AG20443 (cell line): ENCODE measurements at places on chromosomes 5 and 9.

- no peak for DNase-seq
Measured at GRCh38 chr9:83119873-83120272, 56.9 kb upstream of the RASEF start.

DNA sequence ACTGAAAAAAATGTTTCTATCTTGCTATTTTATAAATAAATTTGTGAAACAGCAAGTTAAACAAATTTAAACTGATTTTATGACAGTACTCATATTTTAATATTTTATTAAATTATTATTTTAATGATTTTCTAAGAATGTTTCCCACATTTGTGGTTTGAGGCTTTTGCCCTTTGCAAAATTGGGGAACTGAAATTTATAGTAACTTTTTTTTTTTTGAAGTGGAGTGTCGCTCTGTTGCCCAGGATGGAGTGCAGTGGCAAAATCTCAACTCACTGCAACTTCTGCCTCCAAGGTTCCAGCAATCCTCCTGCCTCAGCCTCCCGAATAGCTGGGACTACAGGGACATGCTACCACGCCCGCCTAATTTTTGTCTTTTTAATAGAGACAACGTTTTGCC is 7.2 kb upstream of the ADGRV1 start:
- no peak for DNase-seq

- peak; percentile 95 for DNase-seq
Measured at GRCh38 chr5:149605998-149606724, 24.9 kb downstream of the ARHGEF37 start.

- no peak for DNase-seq
Measured at GRCh38 chr5:84816160-84816559, 431.5 kb upstream of the EDIL3 start.

GRCh38 chr9:91891915-91892314 is 58.1 kb downstream of the ROR2 start:
- no peak for DNase-seq

- no peak for DNase-seq
Measured at GRCh38 chr9:134995792-134996120, 78.0 kb upstream of the FCN1 start.

DNA sequence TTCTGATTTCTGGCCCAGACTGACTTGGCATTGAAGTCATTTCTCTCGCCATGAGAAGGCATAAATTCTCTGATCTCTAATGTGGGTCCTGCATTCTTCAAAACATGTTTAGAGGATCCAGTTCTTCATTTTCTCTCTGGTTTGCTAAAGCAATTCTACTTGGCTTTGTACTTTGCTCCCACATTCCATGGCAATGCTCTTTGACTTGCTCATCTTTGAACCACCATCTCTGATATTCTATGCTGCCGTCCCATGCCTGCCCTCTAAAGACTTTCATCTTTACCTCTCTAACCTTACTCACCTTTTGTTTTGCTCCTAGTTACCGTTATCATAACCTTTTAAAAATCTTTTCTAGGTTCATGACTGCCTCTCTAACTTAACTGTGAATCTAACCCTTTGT is 366.9 kb downstream of the KIF4B start:
- no peak for DNase-seq

- DNase-seq, result no peak
Measured at GRCh38 chr9:78000221-78000620, 31.4 kb downstream of the GNAQ start.

DNA sequence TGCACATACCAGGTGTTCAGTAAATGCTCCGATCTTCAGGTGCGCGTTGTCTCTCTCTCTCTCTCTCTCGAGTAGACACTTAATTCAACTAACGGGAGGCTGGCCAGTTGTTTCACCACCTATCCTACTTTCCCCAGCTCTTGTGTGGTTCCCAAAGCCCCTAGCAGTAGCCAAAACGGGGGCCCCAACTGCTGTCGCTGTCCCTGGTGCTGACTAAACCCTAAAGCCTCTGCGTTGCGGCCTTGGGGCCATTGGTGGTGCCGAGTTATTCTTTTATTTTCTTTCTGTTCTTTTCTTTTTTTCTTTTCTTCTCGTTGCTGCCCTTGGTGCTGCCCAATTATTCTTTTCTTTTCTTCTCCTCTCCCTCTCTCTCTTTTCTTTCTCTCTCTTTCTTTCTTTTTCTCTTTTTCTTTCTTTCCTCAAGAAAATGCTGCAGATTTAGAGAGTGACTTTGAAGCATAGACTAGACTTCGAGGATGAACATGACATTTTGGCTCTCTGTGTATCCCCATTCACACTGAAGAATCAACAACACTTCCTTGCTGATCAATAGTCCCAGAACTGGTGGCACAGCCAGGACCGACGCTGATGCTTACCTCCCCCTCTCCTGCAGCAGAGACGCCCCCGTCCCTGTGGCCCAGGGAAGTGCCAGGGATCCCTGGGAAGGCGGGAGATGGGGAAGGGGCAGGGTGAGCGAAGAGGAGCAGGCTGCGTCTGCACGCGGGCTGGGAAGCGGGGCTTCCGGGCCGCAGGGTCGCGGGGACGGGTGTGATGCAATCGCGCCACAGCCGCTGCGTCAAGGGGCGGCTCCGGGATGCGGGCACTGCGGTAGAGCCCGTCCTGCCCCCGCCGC is at the start of gene FBLL1:
Gene FBLL1 (plus strand): TSS at position 785 of the 853 bp plus-strand sequence. CDS start 200 bp downstream, outside the sequence.
- DNase-seq, result peak; percentile 67

GRCh38 chr5:181060924-181061323 is 20.9 kb downstream of the BTNL9 start:
- DNase-seq, result no peak

GRCh38 chr5:78699552-78700153 is 51.1 kb upstream of the LHFPL2 start:
- peak; percentile 74 for DNase-seq

DNA sequence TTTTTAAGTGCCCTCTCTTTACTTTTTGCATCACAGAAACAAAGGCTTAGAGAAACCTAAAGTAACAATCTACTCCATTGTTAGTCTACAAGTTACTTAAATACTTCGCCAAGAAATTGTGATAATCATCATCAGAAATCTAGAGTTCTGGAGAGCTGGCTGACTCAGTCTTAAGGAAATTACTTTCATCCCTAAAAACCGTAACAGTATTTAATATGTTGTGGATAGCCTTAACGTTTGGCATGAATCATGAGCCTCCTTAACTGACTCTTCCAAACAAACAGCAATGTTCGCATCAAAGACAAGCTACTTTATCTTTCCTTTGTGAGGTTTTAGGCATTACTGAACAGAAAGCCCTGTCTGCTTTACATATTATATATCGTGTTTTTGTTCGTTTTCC is 128.7 kb downstream of the NIPBL start:
- DNase-seq, result peak; percentile 14

DNA sequence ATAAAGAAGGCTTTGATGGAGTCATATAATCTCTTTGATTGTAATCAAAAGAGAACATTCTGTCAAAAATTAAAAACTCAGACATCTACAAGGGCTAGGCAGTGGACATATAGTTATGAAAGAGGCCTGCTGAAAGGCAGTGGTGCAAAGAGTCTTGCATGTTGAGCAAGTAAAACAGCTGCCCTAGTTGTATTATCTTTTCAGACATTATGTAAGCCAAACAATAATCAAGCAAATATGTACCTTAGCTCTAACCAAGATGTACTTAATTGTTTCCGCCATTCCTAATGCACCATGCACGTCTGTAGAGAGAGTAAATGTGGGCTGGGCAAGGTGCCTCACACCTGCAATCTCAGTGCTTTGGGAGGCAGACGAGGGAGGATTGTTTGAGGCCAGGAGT is 14.3 kb downstream of the GAPT start:
- DNase-seq, result no peak

DNA sequence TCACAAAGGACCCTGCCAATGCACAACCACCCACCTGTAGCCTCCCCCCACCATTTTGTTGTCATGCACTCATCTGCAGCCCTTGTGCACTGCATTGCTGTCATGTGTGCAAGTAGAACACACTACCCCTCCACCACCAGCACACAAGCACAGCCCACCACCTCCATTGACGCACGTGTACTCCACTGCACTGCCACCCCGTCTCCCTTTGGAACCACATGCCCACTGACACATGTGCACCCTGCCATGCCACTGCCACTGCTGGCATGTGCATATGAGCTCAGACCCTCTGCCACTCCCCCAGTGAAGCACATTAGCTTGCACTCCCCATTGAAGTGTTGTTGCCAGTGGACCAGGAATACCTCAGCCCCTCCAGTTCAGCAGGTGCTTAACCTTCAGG is 530.3 kb upstream of the ACO1 start:
- DNase-seq, result no peak

- peak; percentile 60 for DNase-seq
Measured at GRCh38 chr9:134066913-134067851, 644 bp downstream of the BRD3 start.

DNA sequence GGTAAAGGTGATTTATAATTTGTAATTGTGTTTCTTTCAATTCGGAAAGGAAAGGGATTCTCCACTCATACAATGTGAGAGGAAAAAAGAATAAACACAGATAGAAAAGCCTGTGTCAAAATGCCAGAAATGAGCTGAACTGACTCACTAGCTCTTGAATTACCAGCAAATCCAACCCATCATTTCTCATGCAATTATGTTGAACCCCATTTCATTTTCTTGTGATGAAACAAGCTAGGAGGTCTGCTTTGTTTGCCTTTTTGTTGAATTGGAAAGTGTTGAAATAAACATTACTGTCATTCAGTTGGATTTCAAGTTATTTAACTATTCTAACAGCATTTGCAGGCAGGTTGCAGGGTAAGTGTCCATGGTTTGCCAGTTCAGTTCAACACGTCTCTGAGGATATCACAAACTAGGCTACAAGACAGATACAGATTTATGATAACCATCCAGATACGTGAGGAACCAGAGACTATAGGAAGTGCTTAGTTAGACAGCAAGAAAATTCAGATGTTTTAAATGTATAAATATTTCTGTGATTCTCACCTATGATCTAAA is 547.2 kb downstream of the MAT2B start:
- no peak for DNase-seq

DNA sequence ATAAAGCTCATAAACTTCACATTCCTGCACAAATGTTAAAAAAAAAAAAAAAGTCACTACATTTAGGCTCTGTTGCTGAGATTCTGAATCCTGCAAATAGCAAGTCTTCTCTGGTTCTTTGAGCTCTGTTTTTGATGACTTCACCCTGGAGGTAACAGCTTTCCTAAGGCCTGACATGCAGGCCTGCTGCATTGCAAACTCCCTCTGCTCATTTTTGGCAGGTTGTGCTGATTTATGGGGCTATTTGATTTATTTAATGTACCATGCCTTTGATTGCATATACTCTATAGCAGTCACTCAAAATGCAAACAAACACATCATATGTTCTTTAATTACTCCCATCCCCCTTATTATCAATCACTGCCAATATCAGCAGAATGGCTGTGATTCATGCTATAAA is 416.1 kb upstream of the IZUMO3 start:
- DNase-seq, result no peak

GRCh38 chr5:116527582-116527981 is 47.0 kb downstream of the SEMA6A start:
- DNase-seq, result no peak

DNA sequence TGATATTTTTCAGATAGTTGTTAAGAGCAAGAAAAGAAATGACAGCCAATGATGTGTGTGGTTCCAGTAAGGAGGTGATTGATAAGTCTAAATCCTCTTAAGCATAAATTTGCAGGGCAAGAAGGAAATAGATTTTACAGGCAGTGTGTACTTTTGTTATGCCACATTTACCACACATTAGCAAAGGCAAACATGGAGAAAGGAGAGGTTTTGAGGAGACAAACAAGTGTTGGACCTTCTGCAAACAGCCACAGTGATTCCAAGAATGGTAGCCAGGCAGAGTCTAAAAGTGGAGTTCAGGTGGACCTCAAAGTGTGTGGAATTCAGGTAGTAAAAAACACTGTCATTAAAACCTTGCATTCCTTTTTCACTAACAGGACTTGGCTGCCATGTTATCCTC is 295.9 kb upstream of the ITGA1 start:
- no peak for DNase-seq

- DNase-seq, result no peak
Measured at GRCh38 chr5:121533814-121534213, 317.9 kb upstream of the FTMT start.

- DNase-seq, result no peak
Measured at GRCh38 chr9:129100383-129101169, 10.0 kb downstream of the CRAT start.

DNA sequence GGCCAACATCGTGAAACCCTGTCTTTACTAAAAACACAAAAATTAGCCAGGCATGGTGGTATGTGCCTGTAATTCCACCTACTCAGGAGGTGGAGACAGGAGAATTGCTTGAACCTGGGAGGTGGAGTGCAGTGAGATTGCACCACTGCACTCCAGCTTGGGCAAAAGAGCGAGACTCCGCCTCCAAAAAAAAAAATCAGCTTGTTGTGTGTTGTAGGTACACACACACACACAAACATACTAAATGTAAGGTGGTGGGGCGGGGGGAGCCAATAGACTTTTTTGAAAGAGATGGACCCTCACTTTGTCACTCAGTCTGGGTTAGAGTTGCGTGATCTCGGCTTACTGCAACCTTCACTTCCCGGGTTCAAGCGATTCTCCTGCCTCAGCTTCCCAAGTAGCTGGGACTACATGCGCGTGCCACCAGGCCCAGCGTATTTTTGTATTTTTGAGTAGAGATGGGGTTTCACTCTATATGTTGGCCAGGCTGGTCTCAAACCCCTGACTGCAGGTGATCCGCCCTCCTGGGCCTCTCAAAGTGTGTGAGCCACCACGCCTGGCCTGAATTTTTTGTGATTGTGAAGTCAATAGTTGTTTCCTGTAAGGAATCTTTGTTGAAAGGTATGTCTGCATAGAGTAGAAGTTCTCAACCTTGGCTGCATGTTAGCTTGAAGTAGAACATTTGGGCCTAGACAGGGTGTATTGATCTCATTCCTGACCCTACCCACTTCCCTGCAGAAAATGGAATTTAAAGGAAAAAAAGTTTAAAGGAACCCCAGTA is 13.7 kb downstream of the NPM1 start:
- DNase-seq, result no peak

- DNase-seq, result peak; percentile 28
Measured at GRCh38 chr9:116546711-116547581, 140.2 kb upstream of the TRIM32 start.

GRCh38 chr9:122949696-122950095 is 8.9 kb downstream of the RABGAP1 start:
- DNase-seq, result no peak

DNA sequence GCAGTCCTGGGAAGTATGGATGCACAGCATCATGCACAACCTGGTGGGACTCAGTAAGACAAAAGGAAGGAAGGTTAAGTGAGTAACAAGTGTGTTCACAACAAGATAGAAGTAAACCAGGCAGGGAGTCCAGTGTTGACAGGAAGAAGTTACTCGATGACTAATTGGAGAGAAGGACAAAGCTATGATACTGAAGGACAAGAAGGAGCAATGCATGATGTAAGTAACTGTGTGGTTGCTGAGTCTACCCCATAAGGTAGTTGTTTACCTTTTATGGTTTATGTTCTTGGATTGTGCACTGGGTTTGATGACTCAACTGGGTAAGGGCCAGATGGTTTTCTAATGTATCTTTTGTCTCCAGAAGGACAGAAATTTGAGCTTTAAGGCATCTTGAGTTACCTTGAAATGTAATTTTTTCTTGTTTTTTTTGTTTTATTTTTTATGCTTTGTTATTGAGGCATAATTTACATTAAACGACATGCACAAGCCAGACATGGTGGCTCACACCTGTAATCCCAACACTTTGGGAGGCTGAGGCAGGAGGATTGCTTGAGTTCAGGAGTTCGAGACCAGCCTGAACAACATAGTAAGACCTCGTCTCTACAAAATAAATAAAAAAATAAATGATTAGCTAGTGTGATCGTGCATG is 89.2 kb upstream of the CAST start:
- peak; percentile 71 for DNase-seq
